ENCODE measurements at places on chromosomes 11 and 22.
A peak's percentile ranks its signal among the peaks of the same experiment; 100 is the strongest.

GRCh38 chr11:66559142-66559865 is 9.1 kb downstream of the CTSF start:
- DNase-seq, result no peak

DNA sequence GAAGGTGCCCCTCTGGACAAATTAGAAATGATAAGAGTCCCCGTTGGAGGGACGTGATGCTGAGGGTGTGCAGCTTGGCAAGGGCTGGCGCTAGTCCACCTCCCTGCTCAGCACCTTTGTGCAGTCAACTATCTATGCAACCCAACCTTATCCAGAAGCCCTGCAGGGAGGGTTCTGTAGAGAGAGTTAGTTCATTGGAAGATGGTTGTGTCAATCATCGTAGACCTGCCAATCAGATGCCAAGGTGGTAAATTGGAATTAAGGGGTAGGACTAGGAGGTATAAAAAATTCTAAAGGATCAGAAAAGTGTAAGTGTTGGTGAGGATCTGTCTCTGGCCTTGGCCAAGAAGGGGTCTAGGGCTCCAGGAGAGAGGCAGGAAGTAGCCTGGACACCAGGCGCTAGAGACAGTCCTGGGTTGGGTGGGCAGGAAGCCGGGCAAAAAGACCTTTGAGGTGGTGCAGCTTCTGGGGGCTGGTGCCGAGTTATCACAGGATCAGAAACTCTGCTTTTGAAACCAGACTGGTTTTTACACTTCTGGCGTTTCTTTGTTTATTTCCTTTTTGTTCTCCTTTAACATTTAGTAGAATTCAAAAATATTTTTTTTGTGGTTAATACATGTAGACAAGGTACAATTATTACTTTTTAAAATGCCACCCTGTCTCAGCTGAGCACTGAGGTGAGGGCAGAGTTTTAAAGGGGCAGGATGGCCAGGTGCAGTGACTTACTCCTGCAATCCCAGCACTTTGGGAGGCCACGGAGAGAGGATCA is 1.6 kb downstream of the C1QTNF6 start:
- no peak for DNase-seq

- DNase-seq, result no peak
These were observed 20.1 kb upstream of the CD44 start for GRCh38 chr11:35118906-35119305.

DNA sequence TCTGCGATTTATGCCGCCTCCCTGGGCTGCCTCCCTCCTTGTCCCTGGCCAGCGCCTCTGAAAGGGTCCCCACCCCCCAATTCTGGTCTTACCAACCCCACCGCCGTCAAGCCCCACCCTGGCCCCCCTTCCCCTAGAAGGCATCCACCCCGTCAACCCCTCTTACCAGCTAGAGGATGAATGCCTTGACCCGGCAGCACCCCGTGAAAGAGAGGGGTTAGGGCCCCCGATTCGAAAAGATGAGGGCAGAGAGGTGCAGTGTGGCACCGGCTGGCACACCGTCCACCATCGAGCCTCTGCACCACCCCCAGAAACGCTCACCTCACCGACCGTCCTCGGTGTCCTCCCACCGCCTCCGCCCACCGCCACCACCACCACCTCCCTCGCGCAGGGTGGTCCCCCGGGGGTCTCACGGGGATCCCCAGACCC is 559 bp downstream of the ELFN2 start:
- DNase-seq, result no peak

- DNase-seq, result no peak
These were observed 146.2 kb downstream of the RBFOX2 start for GRCh38 chr22:35882211-35883030.

DNA sequence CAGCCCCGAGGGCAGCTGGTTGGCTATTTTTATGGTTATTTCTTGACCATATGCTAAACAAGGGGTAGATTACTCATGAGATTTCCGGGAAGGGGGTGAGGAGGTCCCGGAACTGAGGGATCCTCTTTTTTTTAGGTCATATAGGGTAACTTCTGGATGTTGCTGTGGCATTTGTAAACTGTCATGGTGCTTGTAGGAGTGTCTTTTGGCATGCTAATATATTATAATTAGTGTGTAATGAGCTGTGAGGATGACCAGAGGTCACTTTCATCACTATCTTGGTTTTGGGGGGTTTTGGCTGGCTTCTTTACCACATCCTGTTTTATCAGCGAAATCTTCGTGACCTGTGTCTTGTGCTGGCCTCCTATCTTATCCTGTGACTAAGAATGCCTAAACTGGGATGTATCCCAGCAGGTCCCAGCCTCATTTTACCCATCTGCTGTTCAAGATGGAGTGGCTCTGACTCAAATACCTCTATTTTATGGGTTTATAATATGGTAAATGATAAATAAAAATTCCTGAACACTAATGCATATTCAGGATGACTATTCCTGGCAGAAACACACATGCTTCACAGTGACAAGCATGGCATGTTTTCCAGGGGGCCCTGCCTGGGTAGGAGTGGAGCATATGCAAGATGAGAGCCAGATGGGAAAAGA is 11.2 kb downstream of the KREMEN1 start:
- no peak for DNase-seq

DNA sequence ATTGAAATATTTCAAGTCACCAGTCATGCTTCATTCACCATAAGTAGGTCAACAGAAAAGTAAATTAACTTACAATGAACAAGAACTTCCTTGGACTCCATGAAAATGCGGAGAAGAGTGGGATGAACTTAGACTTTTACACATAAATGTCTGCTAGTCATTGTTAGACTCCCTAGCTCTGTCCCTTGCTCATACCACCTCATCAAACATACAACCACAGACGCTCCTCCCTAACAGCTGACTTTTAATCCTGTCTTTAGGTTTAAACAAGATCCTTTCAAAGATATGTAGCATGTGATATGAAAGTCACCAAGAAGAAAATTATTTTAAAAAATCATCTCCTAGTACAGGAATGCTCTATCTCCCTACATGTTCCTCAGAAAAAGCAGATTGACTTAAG is 248.1 kb downstream of the DLG2 start:
- no peak for DNase-seq

GRCh38 chr11:64107303-64107702 is 58.6 kb downstream of the MACROD1 start:
- no peak for DNase-seq

GRCh38 chr22:49503896-49504521 is 323.7 kb downstream of the BRD1 start:
- DNase-seq, result no peak

- no peak for DNase-seq
These were observed 106.8 kb downstream of the CD44 start for GRCh38 chr11:35245786-35246185.

DNA sequence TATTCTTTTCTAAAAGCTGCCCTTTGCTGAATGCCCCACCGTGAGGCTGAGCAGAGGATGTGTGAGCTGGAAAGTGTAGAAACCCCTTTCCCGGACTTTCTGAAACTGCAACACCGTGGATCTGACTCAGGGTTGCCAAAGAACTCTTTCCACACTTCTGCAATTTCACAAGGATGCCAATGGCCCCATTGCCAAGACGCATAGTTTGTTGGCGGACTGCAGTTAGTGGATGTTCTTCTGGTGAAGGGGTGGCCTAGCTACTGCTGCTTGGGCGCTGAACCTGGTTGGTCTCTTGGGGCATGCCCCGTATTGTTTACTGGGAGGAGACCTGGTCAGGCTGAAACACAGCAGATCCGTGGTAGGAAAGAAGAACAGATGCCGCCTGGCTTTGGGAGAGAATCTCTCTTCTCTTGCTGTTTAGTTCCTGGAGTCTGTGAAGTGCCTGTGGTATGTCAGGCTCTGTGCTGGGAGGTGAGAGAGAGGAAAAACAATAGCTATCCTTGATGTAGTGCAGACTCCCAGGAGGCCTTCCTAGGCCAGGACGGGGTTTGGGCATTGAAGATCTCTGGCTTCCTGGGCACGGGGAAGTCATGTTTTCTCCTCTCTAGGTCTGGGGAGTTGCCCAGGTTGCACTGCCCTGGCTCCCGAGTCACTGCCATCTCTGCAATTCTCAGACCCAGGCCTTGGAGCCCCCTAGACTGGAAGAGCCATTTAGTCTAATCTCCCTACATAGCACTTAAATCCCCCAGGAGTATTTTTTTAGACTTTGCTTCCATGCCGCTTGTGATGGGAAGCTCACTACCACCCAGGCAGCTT is 26.9 kb downstream of the CD82 start:
- no peak for DNase-seq

- no peak for DNase-seq
These were observed 112.2 kb upstream of the RRM1 start for GRCh38 chr11:3982431-3982830.

DNA sequence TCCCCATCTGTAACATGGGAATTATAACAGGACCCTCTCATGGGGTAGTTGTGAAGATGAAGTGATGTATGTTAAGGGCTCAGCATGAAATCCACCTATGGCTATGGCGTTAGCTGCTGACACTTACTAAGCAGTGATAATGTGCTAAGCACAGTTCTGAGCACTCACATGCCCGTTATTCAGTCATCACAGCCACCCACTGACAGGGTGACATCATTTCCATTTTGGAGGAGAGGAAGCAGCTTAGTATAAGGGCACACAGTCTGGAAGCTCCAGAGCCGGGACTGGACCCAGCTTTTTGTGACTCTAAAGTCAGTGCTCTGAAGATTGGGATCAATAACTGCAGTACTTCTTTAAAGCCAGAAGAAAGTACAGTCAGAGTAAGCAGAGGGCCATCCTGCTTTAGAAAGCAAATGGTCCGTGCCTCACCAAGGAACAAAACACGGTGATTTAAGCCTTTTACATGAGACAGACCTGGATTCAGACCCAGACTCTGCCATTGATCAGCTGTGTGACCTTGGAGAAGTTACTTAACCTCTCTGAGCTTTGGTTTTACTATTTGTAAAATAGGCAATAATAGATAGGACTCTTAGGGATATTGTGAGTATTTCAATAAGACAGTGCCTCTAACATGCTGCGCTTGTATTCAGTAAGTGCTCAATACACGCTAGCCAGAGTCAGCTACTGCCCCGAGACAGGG is 61.5 kb downstream of the SGSM1 start:
- no peak for DNase-seq

DNA sequence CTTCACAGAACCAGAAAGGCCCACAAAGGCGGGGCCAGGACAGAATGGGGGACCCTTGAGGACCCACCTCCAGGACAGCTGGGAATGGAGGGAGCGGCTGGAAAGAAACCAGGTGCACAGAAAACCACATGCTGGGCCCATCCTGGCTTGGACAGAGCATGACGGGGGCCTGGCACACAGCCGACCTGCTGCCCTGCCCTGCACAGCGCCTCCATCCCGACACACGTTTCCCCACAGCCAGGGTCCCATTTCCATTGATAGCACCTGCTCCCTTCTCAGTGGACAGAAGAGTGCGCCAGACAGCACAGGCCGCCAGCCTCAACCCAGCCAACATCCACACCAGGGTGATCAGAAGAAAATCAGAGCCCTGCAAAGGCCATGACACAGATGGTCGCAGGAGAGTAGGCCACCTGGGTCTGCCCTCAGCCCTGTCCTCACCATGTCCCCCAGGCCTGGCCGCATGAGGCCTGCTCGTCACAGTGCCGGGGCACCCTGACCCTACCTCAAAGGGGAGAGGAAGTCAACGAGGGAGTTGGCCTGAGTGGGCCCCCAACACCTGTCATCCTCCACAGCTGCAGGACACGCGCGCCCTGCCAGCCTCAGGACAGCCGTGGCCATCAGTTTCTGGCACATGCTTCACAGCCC is 28.1 kb downstream of the BRD1 start:
- no peak for DNase-seq

DNA sequence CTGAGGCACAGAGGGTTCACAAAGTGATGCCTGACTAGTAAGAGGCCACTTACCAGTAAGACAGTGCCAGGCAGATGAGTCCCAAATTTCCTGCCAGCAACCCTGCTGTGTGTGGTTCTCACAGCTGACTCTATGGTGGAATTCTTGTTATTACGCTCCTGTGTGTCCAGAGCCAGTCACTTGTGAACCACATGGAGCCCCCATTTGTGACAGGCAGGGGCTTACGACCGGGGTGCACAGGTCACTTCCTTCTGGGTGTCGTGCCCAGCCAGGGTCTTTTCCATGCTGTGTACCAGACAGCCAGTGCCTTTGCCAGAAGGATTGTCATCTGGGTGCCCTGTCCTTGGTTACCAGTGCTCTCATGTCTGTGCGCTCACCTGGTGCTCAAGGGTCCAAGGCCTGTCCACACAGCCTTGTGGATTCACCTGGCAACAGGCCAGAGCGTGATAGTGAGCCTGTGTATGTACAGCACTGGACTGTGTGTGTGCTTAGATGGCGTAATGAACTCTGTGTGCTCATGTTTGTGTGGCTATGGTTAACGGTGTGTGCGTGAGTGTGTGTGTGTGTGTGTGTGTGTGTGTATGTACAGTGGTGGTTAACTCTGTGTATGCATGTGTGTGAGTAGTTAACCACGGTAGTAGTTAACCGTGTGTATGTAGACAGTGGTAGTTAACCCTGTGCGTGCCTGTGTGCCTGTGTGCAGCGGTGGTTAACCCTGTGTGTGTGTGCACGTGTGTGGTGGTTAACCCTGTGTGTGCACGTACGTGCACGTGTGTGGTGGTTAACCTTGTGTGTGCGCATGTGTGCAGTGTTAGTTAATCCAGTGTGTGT is 18.6 kb downstream of the GRAMD4 start:
- no peak for DNase-seq

- peak; percentile 82 for DNase-seq
These were observed 3.7 kb downstream of the CATSPER1 start for GRCh38 chr11:66022401-66023185.

DNA sequence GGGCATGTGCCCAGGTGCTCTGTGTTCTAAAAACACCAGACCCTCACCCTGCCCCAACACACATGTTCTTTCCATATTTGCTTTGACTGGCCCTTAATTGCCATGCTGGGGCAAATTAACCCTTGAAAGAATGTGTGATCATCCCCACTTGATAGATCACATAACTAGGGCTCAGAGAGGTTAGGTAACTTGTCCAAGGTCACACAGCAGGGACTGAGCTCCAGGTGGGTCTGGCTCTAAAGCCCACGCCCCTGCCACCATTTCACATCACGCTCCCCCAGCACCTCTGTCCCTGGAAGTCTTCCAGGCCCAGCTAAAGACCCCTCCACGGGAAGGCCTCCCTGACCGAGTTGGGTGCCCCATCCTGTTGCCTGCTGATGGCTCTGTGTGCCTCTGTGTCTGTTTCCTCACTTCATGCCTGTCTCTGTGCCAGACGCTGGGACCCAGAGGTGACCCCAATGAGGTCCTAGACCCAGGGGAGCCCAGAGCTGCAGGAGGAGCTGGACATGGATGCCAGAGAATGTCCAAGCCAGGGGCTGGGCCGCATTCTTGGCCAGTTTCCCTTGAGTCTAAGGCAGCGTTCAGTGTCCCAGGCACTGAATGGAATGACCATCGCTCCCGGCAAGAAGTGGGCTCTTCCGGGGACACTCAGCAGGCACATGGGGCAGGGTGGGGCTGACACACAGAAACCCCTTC is 79.7 kb downstream of the MYO7A start:
- DNase-seq, result no peak

DNA sequence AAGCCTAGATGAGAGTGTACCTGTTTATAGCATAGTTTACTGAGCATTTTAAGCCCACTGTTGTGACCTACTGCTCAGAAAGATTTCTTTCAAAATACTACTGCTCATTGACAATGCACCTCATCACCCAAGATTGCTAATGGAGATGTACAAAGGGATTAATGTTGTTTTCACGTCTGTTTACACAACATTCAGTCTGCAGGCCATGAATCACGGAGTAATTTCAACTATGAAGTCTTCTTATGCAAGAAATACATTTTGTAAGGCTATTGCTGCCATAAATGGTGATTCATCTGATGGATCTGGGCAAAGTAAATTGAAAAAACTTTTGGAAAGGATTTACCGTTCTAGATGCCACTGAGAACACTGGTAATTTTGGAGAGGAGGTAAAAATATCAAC is 112.9 kb downstream of the KIF18A start:
- no peak for DNase-seq
